ENCODE measurements at places on chromosomes 1 and 21. TPM values are rescaled to one million over a fixed set of nuclear protein-coding genes. Genes with fewer than 3 reads are reported as not detected.

CSF1 gene
- 33.9 TPM for total RNA-seq

PLA2G2A gene
- total RNA-seq = not detected

ALX3 gene
- total RNA-seq = not detected

C8A gene
- total RNA-seq = not detected
